ENCODE measurements at places on chromosomes 5 and 9.

GRCh38 chr9:71210326-71210725, 88.9 kb upstream of the TRPM3 start:
- no peak for DNase-seq

- DNase-seq, result no peak
Measured at GRCh38 chr5:103565719-103566118, 3.1 kb upstream of the NUDT12 start.

- DNase-seq, result no peak
Measured at GRCh38 chr5:167699432-167699831, 592.0 kb upstream of the WWC1 start.

DNA sequence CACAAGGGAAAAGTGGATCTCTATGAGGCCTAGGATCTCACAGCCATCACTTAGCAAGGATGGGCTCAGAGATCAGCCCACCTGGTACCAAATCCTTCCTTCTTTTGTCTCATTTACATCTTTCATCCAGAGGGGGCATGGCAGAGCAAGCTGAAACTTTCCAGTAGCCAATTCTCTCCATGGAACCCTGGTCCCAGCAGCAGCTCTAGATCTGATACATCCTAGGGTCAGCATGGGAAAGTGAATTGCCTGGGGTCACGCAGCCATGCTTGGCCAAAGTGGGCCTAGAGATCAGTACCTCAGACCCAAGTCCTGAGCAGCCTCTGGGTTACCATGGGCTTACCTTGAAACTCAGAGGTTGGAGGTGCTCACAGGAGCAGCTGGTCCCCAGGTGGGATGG, 170.5 kb downstream of the GABBR2 start:
- DNase-seq, result no peak

DNA sequence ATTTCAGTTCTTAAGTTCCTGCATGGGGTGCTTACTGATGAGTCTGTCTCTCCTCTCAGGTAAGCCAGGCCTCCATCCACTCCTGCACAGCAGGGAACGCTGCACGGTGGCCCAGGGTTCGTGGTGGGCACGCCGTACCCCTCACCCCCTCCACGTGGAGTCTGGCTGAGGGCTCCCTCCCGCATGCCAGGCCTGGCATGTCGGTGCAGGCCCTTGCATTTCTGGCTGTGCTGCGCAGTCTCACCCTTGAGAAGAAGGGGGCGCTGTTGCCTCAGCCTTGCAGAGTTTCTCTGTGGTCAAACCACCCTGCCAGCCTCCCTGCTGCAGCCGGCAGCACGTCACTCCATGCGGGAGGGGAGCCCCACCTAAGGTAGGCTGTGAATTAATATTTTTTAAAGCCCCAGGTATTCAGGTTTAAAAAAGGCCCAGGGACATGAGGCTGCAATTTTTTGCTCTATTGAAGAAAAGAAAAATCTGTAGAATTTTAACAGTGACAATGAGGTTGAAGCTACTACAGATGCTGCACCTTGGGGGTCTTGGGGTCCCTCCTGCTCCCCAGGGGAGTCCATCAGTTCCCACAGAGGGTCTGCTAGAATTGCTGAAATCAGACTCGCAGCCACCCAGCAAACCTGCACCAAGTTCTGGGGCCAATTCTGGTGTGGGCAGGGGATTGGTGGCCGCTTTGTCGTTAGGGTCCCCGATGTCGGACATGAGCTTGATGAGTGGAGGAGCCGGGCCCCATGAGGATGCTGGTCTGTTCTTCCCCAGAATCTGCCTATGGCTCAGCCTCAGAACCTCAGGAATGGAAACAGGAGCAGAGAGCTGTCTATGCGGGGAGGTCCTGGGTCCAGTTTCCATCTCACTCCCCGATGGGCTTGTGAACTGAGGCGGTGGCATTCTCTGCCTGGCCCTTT, 52.6 kb downstream of the TENT4A start:
- DNase-seq, result peak; percentile 27

GRCh38 chr5:135996611-135997010, 32.2 kb upstream of the TGFBI start:
- no peak for DNase-seq

GRCh38 chr9:65444943-65445342, 159.9 kb upstream of the FOXD4L5 start:
- DNase-seq, result no peak

GRCh38 chr9:133991964-133992779, at the start of gene VAV2:
Gene VAV2, minus strand, starts transcription at chr9:133992324. Its CDS starts 46 bp downstream, at chr9:133992278.
- no peak for DNase-seq

- peak; percentile 6 for DNase-seq
Measured at GRCh38 chr9:104961238-104961637, 33.3 kb upstream of the ABCA1 start.

- DNase-seq, result no peak
Measured at GRCh38 chr5:9954869-9955268, 294.8 kb downstream of the ATPSCKMT start.

DNA sequence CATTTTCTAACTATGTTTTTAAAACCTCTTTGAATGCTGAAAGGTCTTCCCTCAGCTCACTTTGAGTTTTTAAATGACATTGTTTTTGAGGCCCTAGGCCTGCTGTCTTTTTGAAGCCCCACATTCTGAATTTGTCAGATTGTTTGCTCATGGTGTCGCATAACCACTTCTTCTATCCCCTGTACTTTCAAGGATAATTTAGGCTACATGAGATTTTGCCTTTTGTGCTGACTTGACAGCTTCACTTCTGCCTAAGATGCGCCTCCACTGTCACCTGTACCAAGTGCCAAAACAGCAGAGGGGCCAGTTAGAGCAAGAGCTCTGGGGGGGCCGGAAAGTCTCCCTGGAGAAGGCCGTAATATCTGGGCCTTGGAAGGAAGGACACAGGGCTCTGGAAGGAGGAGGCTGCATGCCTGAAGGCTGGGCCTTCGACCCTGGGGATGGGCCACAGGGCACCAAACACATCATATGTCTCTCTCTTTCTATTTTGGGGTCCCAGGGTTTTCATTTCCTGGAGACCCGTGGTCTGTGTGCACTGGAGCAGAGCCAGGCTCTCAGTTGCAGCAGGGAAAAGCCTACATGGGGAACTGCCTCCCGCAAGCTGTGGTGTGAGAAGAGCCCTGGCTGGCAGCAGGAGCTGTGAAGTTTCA, 49.1 kb downstream of the NDST1 start:
- no peak for DNase-seq
